WTC11 (cell line): ENCODE measurements at places on chromosomes 6 and 20.

DNA sequence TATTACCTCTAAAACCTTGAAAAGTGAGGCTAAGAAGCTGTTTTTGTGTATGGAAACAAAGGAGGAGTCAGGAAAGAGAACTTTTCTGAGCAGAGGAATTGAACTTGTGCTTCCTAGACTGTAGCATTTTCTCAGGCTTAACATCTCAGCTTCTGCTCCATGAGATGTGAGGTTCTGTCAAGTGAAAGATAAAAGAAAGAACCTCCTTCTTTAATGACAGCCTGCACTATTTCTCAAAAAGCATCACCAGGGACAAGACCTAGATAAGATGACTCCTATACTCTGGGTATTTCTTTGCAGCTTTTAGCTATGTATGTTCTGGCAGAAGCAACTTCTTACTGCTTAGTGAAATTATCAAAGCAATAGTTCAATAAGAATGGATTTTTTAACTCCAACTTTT, 87.6 kb upstream of the KCNQ5 start:
- DNase-seq = no peak

- no peak for DNase-seq
Observed at GRCh38 chr20:51445591-51445990, 96.9 kb downstream of the NFATC2 start.

DNA sequence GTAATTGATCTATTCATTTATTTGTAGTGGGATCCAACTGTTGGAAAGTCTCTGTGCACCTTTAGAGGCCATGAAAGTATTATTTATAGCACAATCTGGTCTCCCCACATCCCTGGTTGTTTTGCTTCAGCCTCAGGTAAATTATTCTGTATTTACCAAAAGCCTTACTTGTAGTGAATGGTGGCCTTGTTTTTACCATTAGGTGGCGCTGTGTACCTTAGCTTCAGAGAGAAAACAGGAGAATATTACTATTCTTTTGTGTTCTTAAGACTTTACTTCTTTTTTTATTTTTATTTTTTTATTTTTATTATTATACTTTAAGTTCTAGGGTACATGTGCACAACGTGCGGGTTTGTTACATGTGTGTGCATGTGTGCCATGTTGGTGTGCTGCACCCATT, 23.7 kb downstream of the PEX7 start:
- peak; percentile 19 for DNase-seq

DNA sequence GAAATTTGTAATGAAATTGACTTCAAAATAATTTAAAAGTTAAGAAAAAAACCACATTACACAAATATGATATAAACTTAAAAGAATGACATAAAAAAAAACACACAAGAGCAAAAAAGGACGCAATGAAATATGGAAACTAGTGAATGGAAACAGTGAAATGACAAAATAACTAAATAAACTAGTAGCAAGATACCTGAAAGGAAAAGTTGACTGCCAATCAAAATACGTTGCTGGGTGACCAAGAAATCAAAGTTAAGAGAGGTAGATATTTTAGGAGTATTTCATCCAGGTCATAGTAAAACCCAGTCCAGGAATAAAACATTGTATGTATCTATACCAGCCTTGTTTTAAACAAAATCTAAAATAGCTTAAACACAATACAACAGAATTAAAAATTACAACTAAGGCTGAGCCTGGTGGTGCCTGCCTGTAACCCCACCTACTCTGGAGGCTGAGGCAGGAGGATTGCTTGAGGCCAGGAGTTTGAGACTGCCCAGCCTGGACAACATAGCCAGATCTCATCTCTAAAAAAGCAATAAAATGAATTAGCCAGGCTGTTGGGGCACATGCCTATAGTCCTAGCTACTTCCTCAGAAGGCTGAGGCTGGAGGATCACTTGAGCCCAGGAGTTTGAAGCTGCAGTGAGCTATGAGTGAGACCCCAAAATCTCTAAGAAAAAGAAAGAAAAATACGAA, 22.0 kb downstream of the C6orf15 start:
- no peak for DNase-seq

GRCh38 chr6:53960311-53960710, 150.9 kb upstream of the MLIP start:
- no peak for DNase-seq

GRCh38 chr6:3490625-3490980, 33.8 kb upstream of the SLC22A23 start:
- no peak for DNase-seq

- no peak for DNase-seq
Observed at GRCh38 chr6:151093706-151094105, 146.1 kb upstream of the AKAP12 start.

DNA sequence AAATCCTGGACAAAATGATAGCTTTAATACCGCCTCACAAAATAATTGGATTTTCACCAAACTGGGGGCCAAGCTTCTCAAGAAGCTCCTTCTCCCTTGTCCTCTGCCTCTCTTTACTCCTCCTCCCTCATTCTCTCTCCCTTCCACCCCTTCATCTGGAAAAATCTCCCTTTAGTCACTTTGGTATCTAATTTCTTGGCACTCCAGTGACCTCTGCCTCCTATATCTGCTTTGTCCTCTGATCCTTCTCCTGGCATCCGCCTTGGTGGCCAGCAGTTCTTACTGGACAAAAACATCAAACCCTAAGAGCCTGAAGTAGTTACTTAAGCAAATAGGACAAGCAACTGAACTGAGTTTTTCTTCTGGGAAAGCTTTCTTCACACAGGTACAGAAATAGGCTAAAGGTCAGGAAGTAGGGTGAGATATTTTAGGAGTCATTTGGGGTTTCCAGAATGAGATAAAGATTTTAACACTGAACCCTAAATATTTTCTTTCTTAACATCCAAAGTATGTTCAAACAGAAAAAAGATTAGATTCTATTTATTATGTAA, 220.7 kb downstream of the ARHGAP18 start:
- DNase-seq = no peak

GRCh38 chr20:21534886-21535285, 21.0 kb upstream of the NKX2-2 start:
- no peak for DNase-seq

GRCh38 chr6:166228425-166228824, 60.8 kb upstream of the TBXT start:
- no peak for DNase-seq

GRCh38 chr6:142569676-142570075, 267.9 kb downstream of the ADGRG6 start:
- no peak for DNase-seq

DNA sequence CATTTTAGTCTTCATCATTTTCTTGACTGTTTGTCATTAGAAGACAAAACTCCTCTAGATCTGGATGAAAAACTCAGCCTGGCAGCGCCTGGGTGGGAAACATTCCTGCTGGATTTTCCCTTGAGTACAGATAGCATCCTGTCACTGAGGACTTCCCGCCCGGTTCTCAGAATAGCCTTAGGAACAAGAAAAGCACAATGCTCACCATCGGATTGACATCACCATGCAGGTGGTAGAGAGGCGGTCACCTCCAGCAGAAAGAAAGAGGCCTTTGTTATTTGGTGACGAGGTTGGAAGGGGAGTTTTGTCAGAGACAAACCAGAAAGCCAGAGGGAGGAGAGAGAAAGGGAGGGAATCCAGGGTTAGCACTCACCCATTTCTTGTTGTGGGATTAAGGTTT, 39.8 kb downstream of the KIF25 start:
- no peak for DNase-seq

- DNase-seq = no peak
Observed at GRCh38 chr6:109695468-109695867, 4.4 kb downstream of the FIG4 start.

GRCh38 chr6:151576633-151577032, 82.8 kb downstream of the CCDC170 start:
- DNase-seq = no peak

- peak; percentile 39 for DNase-seq
Observed at GRCh38 chr20:36305602-36306551, at the start of gene DLGAP4. Gene DLGAP4, plus strand, starts transcription at chr20:36306339. Its CDS starts 125,379 bp downstream, at chr20:36431718.

DNA sequence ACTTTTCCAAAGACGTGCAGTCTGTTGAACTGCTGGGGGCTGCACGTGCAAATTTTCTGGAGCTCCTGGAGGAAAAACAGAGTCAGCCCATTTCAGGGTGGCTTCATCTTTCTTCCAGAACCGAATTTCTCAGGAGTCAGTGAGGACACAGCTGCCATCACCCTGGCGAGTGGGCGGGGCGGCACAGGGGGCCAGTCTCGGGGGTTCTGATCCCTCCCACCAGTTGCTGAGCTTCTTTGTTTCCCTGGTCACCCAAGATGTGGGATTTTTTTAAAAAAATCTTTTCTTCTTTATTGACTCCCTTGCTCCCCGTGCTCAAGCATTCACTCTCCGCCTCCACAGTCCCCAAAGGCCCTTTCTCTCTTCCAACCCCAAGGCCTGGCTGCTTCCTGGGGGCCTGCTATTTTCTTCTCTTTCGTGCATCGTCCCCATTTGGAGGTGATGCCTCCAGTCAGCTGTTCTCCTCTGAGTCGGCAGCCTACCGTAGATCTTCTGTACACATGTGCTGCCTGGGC, 8.9 kb downstream of the C6orf118 start:
- DNase-seq = no peak

DNA sequence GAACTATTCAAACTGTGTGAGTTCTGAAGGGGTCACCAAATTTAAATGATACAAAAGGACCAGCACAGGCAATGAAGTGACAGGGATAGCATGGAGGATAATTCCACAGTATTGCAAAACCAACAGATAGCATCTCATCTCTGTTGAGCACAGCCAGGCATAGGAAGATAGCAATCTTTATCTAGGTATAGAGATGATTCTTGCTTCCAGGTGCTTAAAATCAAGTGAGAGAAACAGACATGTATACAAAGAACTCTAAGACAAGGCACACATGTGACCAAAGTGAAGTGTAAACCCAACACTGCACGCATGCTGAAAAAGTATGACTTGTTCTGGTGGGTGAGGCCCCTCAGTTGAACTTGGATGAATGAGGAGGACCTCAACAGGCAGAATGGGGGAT, 48.4 kb upstream of the ARMC2 start:
- no peak for DNase-seq

GRCh38 chr6:14540810-14541540, 423.4 kb downstream of the CD83 start:
- no peak for DNase-seq

DNA sequence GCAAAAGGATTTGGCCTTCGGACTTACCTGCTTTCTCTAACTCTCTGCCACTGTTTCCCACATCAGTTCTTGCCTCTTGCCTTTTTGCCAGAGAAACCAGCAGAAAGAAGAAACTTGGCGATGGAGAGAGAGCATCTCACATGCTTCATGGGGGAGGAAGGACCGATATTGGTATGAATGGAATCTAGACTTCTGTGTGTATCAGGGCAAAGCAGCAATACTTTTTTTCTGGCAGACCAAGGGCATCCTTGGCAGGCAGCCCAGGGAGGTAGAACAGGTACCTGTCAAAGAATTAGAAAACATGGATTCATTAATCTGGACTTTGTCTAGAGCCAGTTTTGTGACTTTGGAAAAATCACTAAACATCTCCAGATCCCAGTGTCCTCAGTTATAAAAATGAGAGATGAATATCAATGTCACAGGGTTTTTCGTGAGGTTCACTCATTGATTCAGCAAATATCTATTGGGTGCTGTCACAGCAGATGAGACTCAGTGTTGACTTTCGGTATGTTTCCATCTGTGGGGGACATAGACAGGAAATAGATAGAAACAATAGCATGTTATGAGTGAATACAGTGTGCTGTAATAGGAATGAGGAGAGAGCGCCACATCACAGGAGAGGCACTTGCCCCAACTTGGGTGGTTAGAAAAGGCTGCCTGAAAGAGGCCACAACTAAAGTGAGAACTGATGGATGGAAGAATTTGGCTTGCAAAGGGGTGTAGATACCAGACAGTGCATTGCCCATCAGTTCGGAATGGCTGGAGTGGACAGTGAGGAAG, 114.1 kb downstream of the CD83 start:
- no peak for DNase-seq

DNA sequence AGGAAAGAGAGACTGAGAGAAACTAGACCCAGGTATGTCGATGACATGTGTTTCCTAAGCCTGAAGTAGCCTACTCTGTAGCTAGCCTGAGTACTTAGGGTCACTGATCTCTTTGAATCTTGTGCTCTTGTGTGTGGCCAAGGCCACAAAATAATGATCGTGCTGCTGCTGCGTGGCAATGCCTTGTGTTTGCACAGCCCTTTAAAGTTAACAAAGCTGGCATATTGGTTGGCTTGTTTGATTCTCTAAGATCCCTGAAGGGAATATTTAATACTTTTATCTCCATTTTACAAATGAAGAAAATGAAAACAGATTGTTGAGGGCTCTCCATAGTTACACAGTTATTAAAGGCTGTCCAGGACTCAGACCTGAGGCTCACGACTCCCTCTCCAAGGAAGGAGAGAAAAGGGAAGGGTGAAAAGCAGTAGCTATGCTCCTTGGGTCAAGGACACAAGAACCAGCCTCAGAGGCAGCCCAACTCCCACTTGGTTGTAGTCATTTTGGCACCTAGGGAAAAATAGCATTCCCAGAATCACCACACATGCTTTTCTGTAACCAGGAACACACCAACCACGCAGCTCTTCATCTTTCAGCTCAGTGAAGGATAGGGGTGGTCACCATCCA, 130.7 kb downstream of the LRFN2 start:
- DNase-seq = no peak

- no peak for DNase-seq
Observed at GRCh38 chr6:159601211-159601610, 91.8 kb downstream of the SOD2 start.
